ENCODE measurements at places on chromosomes 11 and 22.

DNA sequence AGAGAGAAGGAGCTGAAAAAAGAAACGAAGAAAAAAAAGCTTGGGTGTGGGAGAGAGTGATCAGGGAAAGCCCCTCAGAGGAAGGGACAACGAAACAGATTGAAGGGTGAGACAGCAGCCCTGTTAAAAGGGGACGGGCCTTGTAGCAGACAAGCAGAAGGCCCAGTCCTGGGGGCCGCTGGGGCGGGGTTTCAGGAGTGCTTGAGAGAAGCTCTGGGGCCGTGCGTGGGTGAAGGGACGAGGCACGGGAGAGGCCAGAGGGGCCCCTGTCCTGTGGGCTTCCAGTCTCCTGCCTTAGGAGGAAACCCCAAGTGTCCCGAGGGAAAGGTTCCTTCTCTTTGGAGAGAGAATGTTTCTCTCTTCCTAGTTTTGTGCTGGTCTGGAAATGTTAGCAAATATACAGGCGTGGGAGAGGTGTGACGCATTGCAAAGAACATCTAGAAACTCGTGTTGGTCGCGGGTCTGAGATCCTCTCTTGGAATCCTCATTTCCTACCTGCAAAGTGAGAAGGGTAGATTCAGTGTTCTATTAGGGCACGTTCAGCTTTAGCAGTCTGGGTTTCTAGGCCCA is 28.6 kb downstream of the ADAMTS15 start:
- no peak for DNase-seq

DNA sequence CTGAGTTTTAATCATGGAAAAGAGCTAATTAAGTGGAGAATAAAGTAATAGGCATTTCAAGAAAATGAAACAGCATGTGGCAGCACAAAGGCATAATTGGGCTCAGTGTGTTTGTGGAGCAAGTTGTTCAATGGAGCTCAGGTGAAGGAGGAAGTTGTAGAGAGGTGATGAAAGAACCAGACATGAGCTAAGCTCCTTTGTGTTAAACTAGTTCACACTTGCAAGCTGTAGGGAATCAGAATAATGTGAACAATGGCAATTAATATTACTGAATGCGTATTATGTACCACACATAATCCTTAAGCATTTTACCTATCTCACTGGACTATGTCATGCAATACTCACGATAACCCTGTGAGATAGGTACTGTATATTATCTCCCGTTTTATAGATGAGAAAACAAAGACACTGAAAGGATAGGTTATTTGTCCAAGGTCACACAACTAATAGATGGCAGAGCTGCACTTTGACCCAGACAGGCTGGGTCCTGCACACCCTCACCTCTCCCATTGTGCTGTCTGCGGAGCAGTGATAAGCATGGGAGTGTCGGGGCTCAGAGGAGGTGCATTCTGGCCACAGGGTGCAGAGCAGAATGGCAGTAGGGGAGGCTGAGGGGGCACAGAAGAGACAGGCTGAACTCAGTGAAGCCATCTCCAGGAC is 8.9 kb downstream of the OLFML1 start:
- DNase-seq, result no peak

GRCh38 chr22:49524362-49524761 is 303.3 kb downstream of the BRD1 start:
- no peak for DNase-seq

DNA sequence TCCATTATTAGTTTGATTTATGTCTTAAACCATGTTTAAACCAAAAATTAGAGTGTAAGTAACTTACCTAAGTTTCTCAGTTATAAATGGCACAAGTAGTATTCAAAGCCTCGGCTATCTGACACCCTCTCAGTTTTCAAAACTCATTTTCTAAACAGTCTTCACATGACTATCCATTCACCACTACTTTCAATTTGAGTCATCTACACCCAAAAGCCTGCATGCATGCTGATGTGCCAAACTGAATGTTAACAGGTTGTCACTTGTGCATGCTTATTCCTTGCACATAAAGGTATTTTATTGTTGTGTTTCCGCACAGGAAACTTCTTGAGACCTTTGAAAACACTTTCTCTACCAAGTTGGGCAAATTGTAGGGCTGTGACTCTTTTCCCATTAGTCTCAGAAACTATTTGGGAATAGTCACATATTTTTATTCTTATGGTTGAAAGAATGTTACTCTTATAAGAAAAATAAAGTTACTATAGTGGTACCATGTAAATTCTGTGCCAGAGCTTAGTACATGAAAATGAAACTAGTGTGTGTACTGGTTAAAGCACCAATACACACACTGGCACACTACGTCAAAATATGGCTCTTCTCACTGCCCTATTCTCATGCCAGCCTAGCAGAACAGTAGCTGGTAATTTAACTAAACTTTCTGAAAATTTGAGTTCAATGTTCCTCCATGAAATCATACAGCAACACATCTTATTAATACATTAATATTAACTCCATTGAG is 2.2 kb upstream of the OR51E2 start:
- no peak for DNase-seq

GRCh38 chr22:25754527-25755202 is 12.7 kb downstream of the MYO18B start:
- peak; percentile 96 for DNase-seq

- DNase-seq, result no peak
Observed at GRCh38 chr11:10072841-10073240, 221.2 kb downstream of the SBF2 start.
